Endothelial cell (in vitro differentiated cells): ENCODE measurements at places on chromosomes 1 and 21.

GRCh38 chr1:145892486-145893087, 6.9 kb upstream of the ANKRD35 start:
- DNase-seq = no peak

GRCh38 chr1:25867210-25867991, 8.1 kb downstream of the PAQR7 start:
- DNase-seq = no peak

GRCh38 chr1:10726355-10726754, 70.1 kb downstream of the CASZ1 start:
- no peak for DNase-seq

DNA sequence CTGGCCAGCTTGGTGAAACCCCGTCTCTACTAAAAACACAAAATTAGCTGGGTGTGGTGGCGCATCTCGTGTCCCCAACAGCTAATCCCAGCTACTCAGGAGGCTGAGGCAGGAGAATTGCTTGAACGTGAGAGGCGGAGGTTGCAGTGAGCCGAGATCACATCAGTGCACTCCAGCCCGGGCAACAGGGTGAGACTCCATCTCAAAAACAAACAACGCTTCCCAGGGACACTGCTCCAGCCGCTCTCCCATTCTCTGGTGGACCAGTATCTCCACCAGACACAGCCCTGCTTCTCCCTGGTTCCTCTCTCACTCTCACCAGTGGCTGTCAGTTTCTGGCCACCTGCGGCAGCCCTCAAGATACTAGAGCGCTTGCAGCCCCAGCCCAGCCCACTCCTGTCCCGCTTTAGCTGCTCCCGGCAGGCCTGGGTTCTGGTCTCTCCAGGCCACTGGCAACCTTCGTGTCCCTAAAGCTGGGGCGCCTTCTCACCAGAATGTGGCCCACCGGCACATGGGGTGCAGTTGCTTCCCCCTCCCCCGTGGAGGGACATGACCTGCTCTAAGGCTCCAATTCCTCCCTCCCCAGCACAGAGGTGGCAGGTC, 20.9 kb upstream of the LRRC47 start:
- DNase-seq = no peak

- peak; percentile 48 for DNase-seq
Observed at GRCh38 chr1:246117066-246117791, 389.9 kb downstream of the SMYD3 start.

- no peak for DNase-seq
Observed at GRCh38 chr1:116874733-116875249, 34.9 kb upstream of the PTGFRN start.

GRCh38 chr21:32826329-32827167, 55.0 kb upstream of the PAXBP1 start:
- peak; percentile 53 for DNase-seq

DNA sequence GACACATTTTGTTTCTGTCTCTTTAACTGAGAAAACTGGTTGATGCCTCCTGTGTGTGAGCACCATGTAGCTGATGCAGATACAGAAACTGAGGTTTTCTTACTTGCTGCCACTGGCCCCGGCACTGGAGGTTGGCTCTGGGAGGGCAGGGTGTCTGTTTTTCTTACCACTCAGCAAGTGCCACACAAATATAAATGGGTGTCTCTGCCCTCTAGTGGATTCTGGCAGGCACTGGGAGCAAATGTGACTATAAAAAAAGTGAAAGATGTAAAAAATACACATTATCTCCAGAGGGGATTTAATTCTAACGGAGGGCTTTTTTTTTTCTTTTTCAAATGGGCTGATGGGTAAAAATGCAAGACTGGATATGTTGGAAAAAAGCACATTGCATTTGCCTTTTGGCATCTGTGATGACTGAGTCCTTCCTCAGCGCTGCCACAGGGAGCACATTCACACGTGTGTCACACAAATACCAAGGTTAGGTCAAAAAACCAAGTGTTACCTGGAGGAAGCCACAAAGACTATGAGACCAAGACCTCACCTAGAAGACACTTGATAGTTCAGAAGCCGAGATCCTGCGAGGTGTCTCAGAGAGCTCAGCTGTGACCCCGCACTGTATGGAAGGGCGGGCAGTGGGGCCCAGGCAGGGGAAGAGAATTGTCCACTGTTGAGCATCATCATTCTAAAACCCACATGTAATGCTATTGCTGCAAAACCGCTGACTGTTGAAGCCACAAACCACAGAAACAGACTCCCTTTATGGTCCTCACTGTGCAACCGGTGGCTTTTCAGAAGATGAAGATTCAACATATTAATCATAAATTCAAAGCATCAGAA, 18.9 kb downstream of the PGBD2 start:
- no peak for DNase-seq

DNA sequence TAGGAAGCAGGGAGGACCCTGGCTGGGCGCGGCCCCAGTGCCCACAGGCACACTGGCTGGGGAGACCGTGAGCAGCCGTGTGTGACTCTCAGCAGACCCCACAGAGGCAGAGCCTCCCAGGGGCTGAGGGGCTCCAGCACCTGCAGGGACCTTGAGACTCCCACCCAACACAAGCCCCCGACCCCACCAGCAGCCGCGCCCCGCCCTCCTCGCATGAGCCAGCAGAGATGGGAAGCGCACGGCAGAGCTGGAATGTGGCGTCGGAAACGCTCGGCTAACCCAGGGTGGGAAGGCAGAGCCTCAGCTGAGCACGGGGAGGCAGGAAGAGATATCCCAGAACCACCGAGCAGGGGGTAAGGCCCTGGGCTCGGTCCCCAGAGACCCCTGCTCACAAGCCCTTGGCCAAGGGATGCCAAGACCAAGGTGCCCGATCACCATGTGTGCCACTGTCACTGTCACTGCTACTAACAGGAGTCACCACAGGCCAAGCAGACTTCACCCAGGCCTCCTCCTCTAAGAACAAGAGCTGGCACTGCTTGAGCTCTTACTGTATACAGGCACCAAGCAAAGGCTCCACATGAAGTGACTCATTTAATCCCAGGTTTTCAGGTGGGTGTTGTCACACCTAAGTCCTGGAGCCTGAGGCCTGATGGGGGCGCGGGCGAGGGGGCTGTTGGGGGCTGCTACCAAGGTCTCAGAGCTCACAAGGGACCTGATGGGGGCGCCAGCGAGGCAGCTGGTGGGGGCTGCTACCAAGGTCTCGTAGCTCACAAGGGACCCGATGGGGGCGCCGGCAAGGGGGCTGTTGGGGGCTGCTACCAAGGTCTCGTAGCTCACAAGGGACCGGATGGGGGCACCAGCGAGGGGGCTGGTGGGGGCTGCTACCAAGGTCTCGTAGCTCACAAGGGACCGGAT, 20.1 kb downstream of the MEGF6 start:
- DNase-seq = no peak

- DNase-seq = no peak
Observed at GRCh38 chr1:55382806-55383305, 167.7 kb upstream of the USP24 start.

DNA sequence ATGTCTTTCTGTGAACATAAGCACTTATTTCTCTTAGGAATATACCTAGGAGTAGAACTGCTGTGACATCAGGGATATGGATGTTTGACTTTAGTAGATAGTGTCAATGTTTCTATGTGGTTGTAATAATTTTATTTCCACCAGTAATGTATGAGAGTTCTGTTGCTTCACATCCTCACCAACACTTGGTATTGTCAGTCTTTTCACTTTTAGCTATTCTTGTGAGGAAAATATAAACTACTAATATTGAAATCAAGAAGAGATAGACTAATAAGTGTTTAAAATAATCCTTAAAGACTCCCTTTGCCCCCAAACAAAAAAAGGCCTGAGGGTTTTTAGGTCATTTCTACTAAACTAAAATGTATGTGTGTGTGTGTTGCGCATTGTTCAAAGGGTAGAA, 2.7 kb upstream of the DMAP1 start:
- no peak for DNase-seq

- peak; percentile 3 for DNase-seq
Observed at GRCh38 chr21:45986316-45987051, 4.9 kb downstream of the COL6A1 start.

DNA sequence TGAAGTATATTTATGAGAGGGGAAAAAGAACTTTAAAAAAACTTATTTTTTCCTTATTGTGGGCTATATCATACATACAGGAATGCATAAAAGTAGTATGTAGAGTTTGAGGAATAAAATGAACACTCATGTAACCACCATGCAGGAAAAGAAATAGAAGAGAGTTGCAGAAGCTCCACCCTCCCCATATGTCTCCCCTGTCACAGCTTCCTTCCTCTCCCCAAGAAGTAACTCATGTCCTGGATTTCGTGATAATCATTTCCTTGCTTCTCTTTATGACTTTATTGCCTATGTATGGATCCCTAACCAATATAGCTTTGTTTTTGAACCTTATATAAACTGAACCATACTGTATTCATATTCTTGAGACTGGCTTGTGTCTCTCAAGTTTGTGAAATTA, 126.4 kb downstream of the ZZZ3 start:
- no peak for DNase-seq

GRCh38 chr1:98028800-98029199, 108.0 kb upstream of the DPYD start:
- DNase-seq = no peak

DNA sequence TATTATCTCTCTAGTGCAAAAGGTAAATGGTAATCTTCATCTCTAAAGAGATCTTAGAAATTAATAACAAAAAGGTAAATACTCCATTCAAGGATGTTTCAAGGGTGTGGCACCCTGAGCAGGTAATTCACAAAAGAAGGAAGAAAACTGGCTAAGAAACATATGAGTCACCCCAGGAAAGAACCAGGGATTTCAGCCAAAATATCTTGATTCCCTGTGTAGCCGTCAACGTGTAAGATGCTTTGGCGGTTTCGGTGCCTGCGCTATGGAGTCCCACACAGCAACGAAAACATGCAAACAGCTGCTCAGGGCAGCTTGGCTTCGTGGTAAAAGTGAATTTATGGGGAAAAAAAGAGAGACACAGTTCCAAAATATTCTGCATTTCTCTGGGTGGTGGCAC, 3.7 kb downstream of the ITGB2 start:
- DNase-seq = no peak

DNA sequence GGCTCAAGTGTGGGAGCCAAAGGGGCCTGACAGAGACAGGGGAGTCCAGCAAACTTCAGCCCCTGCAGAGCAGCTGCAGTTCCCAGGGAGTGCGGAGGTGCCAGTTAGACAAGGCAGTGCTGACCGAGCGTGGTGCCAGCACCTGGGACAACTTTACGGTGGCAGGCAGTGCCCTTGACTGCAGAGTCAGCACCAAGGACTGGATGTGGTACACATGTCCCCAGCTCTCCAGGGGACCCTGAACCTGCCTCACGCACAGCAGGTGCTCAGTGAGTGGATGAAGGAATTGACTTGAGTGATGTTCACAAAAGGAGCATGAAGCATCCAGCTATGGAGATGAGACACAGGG, 296.5 kb downstream of the SIPA1L2 start:
- no peak for DNase-seq
